ENCODE measurements at places on chromosomes 13 and 19.

- peak; percentile 85 for DNase-seq
Observed at GRCh38 chr19:1028062-1028926, 1.9 kb downstream of the CNN2 start.

DNA sequence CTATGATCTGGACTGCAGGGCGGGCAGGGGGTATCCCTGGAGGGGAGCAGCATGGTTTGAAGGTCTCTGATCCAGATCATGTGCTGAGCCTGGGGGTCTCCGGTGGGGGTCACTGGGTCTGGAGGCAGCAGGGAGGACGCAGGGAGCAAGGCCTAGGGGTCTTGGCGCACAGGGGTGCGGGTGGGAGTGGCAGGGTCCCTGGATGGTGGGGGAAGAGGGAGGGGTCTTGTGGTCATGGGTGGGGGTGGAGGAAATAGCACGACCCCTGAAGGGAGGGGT, 1.9 kb downstream of the BTBD2 start:
- no peak for DNase-seq

GRCh38 chr13:95212983-95213850, 88.0 kb downstream of the ABCC4 start:
- no peak for DNase-seq

GRCh38 chr13:114203536-114203935, 24.5 kb downstream of the CFAP97D2 start:
- no peak for DNase-seq

GRCh38 chr13:23377579-23377978, 55.9 kb downstream of the SACS start:
- no peak for DNase-seq

GRCh38 chr19:1449467-1450442, at the start of gene APC2:
APC2 (plus strand) TSS chr19:1450121; CDS start chr19:1453002, 2,881 bp downstream.
- DNase-seq: peak; percentile 91

DNA sequence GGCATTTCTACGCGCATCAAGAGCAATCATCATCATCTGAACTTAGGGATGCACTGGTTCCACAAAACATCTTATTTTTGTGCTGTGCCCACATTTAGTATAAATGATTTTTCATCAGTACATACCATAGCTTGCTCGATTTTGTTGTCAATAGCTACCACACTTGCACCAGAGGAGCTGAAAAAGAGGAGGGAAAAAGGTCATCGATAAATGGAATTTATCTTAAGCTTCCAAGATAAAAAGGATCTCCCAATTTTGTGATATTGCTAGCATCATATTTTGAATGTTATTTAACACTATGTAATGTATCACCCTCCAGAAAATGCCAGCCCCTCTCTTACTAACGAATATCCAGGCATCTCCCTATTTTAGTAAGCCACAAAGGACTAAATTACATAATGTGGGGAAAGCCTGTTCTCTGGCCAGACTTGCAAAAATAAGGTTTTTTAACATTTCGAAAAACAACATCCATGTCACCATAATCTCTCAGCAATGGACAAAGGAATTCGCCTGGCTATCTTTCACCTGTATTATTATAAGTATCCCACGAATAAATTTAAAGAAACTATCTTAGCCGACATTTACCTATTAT, 62.4 kb downstream of the SERP2 start:
- no peak for DNase-seq

- DNase-seq: no peak
Observed at GRCh38 chr13:51764184-51765141, 39.5 kb downstream of the DHRS12 start.

GRCh38 chr19:14182476-14182875, 23.5 kb downstream of the ADGRL1 start:
- DNase-seq: no peak

GRCh38 chr19:13526552-13526951, 20.3 kb upstream of the CACNA1A start:
- DNase-seq: peak; percentile 70

GRCh38 chr19:30386551-30387143, 14.5 kb downstream of the ZNF536 start:
- no peak for DNase-seq

DNA sequence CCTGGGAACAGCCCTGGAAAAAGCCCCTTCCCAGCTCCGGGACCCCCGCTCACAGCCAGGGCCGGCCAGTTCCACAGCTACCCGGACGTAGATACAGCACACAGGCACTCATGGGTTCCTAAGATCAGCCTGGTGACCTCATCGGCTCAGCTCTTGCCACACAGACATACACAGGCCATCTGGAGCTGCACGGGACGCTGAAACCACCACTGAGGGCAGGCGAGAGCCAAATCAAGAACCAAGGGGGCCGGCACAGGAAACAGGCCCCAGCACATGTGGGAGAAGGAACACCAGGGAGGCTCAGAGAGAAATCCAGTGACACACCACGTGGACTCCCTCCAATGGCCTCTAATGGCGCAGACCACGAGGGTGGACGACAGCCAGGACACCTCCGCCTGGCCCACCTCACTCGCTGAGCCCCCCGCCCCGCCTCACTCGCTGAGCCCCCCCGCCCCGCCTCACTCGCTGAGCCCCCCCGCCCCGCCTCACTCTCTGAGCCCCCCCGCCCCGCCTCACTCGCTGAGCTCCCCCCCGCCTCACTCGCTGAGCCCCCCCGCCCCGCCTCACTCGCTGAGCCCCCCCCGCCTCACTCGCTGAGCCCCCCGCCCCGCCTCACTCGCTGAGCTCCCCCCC, 69.7 kb upstream of the C13orf46 start:
- DNase-seq: peak; percentile 65

DNA sequence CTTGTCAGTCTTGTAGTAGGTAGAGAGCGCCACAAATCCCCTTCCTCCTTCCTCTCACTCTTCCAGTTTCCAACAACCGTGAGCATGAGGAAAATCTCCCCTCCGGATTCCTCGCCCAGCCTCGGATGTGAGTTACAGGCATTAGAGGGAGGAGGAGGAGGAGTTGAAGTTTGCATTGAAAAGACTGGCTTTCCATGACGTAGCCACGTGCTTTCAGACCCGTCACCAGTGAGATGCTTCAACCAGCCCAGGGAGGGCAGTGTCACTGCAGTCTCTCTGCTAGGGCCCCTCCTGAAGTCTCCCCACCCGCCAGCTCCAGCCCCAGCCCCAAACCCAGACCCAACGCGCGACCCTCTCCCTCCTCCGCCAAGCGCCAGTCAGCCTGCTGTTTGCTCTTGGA, 442 bp upstream of the FGF14 start:
- peak; percentile 91 for DNase-seq

DNA sequence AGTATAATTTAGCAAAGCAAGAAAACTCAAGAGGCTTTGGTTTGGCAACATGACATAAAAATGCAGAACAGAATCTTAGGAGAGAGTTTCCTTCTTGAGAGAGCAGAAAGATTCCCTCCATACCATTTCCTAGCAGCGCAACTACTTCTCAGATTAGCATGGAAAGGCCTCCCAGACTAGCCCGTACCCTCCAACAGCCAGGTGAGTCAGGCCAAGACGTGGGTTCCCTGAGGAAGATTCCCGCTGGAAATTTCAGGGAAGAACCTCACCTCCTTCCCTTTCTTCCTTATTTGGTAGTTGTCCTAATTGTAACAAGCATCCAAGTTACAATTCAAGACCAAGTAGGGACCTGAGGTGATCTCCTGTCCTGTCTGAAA, 12.3 kb downstream of the COL4A2 start:
- no peak for DNase-seq

DNA sequence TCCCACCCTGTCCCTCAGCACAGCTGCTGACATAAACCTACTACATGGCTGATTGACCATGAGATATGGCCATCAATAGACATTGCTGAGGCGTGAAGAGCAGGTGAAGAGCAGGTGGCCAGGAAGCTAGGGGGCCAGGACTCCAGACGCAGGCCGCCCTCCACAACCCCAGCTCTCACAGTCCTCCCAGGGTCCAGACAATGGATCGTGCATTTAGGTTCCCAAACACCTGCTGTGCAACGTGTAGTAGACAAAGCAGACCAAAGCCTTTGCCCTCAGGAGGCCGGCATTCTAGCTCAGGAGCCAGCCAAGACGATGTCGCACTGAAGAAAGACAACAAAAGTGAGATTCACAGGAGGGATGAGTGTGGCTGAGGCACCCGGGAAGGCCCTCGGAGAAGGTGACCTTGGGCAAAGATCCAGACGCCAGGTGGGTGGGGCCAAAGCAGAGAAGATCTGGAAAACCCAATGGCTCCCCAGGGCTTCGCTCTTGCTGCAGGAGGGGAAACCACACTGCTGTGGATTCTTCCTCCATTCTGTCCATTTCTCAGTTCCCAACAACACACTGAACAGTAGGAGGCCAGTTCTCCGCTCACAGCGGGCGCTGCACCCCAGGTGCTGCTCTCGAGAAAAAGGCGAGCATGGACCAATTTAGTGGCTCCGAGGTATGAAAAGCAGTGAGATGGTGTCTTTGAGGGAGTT, 1.4 kb downstream of the FFAR1 start:
- DNase-seq: peak; percentile 18
